Subcutaneous preadipocyte (primary cell): ENCODE measurements at places on chromosomes 6 and 20. TPM values are rescaled to one million over a fixed set of nuclear protein-coding genes. Genes with fewer than 3 reads are reported as not detected.

Gene SMLR1
- total RNA-seq: not detected in 2 replicates

Gene SIM1
- total RNA-seq: 2.9 and 4.9 TPM in 2 replicates

Gene FYN
- total RNA-seq: 55.1 and 57.5 TPM in 2 replicates

Gene ZKSCAN4
- total RNA-seq: 4.5 and 4.8 TPM in 2 replicates

Gene GJA1
- total RNA-seq: 71.7 and 82.3 TPM in 2 replicates

Gene LST1
- not detected in 2 replicates for total RNA-seq

Gene PPP1R3G
- 1.6 and 1.8 TPM in 2 replicates for total RNA-seq

Gene ROMO1
- total RNA-seq: 96.4 and 166 TPM in 2 replicates

Gene CLPSL2
- total RNA-seq: not detected in 2 replicates

Gene CRISP2
- total RNA-seq: not detected in 2 replicates

Gene STMND1
- total RNA-seq: not detected in 2 replicates

Gene ENPP4
- total RNA-seq: 1.2 and 8.1 TPM in 2 replicates

Gene RAB44
- total RNA-seq: under 0.01 TPM in 1 of 2 replicates, not detected in the other

Gene CRISP3
- not detected in 2 replicates for total RNA-seq

Gene OR11A1
- total RNA-seq: not detected in 2 replicates

Gene C4B
- 1.4 and 1.5 TPM in 2 replicates for total RNA-seq

Gene BTNL2
- not detected in 2 replicates for total RNA-seq

Gene PDE10A
- total RNA-seq: 0.20 and 0.73 TPM in 2 replicates

Gene CASS4
- under 0.01 and 0.20 TPM in 2 replicates for total RNA-seq

Gene LCA5
- 2.9 TPM in 2 replicates for total RNA-seq

Gene HEY2
- total RNA-seq: not detected in 2 replicates

Gene WFDC5
- total RNA-seq: not detected in 2 replicates

Gene RIPOR3
- total RNA-seq: 2.2 and 19.8 TPM in 2 replicates

Gene TP53TG5
- total RNA-seq: not detected in 2 replicates

Gene TAAR9
- total RNA-seq: not detected in 2 replicates

Gene ADGB
- total RNA-seq: not detected in 2 replicates

Gene ANKRD66
- not detected in 2 replicates for total RNA-seq

Gene CLPSL1
- not detected in 2 replicates for total RNA-seq

Gene RAB23
- total RNA-seq: 30.5 and 45.5 TPM in 2 replicates

Gene WFDC10B
- not detected in 2 replicates for total RNA-seq

Gene FAM210B
- 41.9 and 46.5 TPM in 2 replicates for total RNA-seq

Gene LTA
- total RNA-seq: not detected in 2 replicates

Gene MOG
- not detected in 2 replicates for total RNA-seq

Gene SLC4A11
- total RNA-seq: 0.37 and 1.6 TPM in 2 replicates

Gene NANP
- total RNA-seq: 6.6 and 10.4 TPM in 2 replicates

Gene ZC2HC1B
- total RNA-seq: not detected in 2 replicates

Gene SEMG1
- total RNA-seq: not detected in 2 replicates

Gene SYCP2L
- total RNA-seq: under 0.01 TPM in 1 of 2 replicates, not detected in the other
